ENCODE measurements at places on chromosomes 7 and 10.

DNA sequence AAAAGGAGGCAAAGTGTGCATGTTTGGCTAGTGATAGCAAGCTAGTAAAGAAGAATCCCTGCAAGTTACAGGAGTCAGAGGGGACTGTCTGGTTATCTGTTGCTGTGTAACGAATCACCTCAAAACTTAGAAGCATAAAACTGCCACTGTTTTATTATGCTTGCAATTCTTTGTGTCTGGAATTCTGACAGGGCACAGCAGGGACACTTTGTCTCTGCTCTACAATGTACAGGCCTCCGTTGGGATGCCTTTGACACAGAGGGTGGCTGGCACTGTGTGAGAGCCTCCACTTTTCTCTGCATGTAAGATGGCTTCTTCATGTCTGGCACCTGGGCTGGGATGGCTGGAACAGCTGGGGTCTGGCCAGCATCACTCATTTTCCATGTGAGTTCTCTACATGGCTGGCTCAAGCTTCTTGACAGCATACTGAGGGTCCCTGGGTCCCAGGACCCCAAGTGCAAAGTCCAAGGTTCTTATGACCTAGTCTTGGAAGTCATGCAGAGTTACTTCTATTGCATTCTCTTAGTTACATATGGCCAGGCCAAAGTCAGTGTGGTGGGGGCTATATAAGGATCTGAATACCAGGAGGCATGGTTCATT is 276.9 kb downstream of the RPS24 start:
- DNase-seq, result no peak

- DNase-seq, result no peak
Measured at GRCh38 chr7:47478017-47478344, 103.9 kb downstream of the TNS3 start.

GRCh38 chr7:157309988-157310668 is 26.7 kb upstream of the DNAJB6 start:
- no peak for DNase-seq

- DNase-seq, result no peak
Measured at GRCh38 chr10:113859261-113859660, 4.8 kb downstream of the NHLRC2 start.

DNA sequence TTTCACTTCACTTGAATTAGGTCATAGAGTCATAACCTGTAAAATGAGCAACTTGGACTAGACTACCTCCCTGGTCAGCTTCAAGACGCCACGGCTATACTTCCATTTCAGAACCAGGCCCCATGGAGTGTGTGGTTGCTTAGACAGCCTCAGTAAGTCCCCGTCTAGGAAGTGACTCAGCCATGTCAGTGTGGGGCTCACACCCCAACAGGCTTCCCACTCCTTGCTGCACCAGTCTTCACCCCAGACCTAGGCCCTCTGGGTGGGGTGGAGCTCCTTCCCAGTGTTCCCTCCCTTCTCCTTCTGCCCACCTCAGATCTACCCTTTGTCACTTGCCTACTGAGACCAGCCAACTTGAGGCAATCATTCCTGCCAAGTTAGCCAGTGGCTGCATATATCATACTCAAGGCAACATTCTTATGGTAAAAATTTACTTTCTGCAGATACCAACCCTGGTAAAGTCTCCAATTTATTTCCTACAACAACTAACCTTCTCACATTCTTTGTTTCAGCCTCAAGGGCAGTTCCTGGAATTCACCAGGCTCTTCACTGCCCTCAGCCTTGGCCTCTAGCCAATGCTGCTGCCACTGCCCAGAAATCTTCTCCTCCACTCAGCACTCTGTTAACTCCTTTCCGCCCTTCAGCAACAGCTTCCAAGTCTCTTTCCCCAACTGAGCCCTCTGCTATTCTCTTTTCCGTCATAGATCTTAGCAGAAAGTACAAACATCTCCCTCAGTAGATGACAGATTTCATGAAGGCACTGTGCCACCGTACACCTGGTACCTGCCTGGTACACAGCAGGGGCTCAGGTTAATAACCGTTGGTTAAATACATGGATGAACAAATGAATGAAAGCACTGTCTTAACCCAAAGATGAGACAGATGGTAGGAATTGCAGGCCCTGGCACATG is 31.3 kb upstream of the ZNRF2 start:
- DNase-seq, result no peak

- DNase-seq, result no peak
Measured at GRCh38 chr7:22154143-22154529, 202.8 kb downstream of the RAPGEF5 start.

DNA sequence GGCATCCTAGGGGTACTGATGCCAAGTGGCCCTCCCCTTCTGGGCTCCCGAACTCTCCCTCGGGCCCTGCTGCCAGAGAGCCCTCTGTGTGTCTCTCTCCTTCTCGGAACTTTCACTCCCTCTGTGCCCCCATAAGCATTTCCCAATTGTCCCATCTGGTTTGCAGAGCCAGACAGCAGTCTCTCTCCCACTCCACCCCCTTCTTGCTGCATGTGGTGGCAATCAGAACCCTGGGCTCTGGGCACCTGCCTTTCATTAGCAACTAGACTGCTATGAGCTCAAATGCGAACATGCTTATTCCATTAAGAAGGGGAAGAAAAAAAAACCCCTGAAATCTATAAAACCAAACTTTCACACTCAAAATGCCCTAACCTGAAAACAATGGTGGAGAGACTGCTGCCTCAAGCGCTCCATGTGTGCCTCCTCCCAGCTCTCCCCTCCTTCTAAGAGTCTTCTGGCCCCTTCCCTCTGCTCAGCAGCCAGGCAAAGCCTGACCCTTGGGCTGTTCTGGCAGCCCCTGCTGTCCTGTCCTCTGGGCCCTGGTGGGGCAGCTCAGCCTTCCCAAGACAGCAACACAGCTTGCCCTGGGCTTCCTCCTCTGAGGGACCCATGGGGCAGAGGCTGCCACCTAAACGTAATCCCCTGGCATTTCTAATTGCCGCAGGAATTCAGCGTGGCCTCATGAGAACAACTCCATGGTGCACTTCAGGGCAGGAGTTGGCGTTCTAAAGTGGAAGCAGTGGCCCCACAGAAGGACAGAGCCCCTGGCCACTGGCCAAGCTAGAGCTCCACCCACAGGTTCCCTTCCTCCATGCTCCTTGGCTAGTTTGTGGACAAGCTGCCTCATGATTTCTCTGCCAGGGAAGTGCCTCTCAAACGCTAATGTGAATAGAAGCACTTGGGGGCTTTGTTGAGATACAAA is 415.4 kb downstream of the PLXNA4 start:
- DNase-seq, result no peak

DNA sequence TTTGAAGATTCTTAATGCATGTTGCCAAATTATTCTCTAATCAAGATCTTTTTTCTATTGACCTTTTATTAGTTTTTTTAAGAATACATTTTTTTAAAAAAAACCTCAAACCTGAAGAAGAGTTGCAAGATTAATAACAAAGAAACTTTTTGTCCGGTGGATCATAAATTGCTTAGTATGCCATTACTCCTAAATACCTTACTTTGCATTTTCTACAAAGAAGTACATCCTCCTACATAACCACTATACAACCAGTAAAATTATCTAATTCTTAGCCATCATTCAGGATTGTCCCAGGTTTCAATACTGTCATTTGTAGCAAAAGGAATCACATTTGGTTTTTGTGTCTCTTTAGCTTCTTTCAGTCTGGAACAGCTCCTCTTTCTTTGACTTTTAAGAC is 77.9 kb downstream of the SRI start:
- no peak for DNase-seq

GRCh38 chr10:131786756-131787605 is 113.8 kb upstream of the PPP2R2D start:
- DNase-seq, result peak; percentile 61

- DNase-seq, result no peak
Measured at GRCh38 chr10:83978681-83979383, 160.5 kb upstream of the GHITM start.

GRCh38 chr10:30095631-30096422 is 36.4 kb upstream of the JCAD start:
- DNase-seq, result no peak

GRCh38 chr7:55048221-55048859 is 29.5 kb downstream of the EGFR start:
- DNase-seq, result no peak

- DNase-seq, result no peak
Measured at GRCh38 chr10:113893570-113893969, 39.1 kb downstream of the NHLRC2 start.

- no peak for DNase-seq
Measured at GRCh38 chr10:14583252-14583651, 191.4 kb downstream of the FAM107B start.

- DNase-seq, result no peak
Measured at GRCh38 chr7:27963056-27963455, 217.5 kb downstream of the JAZF1 start.

- no peak for DNase-seq
Measured at GRCh38 chr10:11601670-11602069, 9.8 kb downstream of the USP6NL start.

- peak; percentile 59 for DNase-seq
Measured at GRCh38 chr7:94289071-94289470, 105.6 kb upstream of the COL1A2 start.

GRCh38 chr7:29454464-29454863 is 109.2 kb upstream of the PRR15 start:
- no peak for DNase-seq

- no peak for DNase-seq
Measured at GRCh38 chr7:20331910-20332813, 1.5 kb downstream of the ITGB8 start.

DNA sequence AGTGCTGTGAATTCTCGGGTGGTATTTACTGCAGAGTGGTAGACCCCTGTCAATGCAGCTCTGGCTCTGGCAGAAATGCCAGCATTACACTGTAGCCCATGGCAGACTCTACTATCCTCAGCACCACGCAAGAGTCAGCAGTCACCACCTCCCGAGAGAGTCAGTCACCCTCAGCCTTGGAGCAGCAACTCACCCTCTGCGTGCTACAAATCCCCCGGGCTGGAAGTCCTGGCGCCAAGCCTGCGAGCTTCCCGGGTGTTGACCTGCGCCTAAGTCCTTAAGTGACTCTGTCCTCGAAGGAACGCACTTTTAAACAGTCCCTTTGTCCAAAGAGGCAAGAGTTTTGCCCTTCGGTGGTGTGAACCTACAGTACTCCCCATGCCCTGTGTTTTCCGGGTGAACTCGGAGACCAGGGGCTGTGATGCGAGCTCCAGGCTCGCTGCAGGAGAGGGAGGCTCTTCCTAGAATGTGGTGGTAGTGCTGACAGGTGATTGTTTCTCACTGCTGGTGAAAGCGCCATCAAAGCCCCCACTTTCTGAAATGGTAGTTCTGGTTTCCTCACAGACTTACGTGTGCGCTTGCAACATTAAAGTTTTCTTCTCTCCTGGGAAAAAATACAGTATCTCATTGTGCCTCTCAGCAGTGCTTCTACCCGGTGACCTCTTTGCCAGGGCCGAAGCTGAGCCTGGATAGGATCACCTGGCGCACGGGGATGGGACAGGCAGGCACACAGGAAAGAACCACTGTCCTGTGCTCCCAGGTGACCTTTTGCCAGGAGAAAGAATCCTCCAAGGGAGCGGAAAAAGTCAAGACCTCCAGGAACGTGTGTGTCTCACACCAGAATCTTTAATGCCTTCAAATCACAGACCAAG is 33.1 kb upstream of the MBL2 start:
- DNase-seq, result no peak

GRCh38 chr10:16948361-16948760 is 131.1 kb upstream of the RSU1 start:
- DNase-seq, result no peak

- no peak for DNase-seq
Measured at GRCh38 chr10:43061760-43062159, 15.1 kb upstream of the RET start.

All from neural crest cell (in vitro differentiated cells).